ENCODE measurements at places on chromosomes 12 and 14.

GRCh38 chr14:25411781-25412757 is 362.1 kb upstream of the STXBP6 start:
- no peak for DNase-seq

DNA sequence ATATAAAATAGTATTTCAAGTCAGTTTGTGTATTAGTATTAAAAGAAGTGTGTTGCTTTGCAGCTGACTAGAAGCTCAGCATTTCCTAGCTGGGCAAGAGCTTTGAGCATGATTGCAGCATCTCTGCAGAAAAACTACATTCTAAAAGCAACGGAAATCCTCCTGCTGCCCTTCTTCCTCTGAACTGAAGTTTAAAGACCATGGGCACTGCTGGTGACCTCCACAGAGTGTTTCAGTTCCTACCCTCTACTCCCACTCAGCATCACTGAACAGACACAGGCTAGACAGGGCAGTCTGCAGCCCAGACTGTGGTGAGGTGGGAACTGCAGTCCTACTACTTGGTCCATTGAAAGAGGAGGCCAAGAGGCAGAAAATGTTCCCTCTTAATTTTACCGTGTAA is 59.0 kb downstream of the FAR2 start:
- DNase-seq, result peak; percentile 93

DNA sequence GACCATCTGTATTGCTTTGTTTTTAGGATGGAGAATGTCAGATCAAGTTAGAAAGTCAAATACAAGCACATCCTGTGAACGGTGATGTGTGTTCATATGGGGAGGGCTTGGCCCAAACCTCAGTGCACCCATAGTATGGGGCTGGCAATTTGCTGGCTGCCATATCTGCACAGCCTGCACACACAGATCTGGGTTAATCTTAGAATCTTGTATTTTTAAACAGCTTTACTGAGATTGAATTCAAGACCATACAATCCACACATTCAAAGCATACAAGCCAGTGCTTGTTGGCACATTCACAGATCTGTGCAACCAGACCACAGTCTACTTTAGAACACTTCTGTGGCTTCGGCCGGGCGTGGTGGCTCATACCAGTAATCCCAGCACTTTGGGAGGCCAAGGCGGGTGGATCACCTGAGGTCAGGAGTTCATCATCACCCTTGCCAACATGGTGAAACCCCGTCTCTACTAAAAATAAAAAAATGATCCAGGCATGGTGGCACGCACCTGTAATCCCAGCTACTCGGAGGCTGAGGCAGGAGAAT is 90.4 kb downstream of the CCDC92 start:
- DNase-seq, result no peak

- DNase-seq, result peak; percentile 52
Measured at GRCh38 chr12:109775172-109775881, 57.9 kb downstream of the TRPV4 start.

DNA sequence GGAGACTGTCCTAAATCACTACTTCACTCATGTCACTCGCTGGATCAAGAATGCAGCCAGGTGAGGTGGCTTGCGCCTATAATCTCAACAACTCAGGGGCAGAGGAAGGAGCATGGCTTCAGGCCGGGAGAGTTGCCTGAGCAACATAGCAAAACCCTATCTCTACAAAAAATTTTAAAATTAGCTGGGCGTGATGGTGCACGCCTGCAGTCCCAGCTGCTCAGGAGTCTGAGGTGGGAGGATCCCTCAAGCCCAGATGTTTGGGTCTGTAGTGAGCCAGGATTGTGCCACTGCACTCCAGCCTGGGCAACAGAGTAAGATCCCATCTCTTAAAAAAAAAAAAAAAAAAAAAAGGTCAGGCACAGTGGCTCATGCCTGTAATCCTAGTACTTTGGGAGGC is 5.9 kb downstream of the SMAGP start:
- DNase-seq, result no peak

- no peak for DNase-seq
Measured at GRCh38 chr14:95623195-95623594, 63.0 kb upstream of the TCL1B start.

- no peak for DNase-seq
Measured at GRCh38 chr12:33253178-33253577, 186.4 kb downstream of the SYT10 start.

DNA sequence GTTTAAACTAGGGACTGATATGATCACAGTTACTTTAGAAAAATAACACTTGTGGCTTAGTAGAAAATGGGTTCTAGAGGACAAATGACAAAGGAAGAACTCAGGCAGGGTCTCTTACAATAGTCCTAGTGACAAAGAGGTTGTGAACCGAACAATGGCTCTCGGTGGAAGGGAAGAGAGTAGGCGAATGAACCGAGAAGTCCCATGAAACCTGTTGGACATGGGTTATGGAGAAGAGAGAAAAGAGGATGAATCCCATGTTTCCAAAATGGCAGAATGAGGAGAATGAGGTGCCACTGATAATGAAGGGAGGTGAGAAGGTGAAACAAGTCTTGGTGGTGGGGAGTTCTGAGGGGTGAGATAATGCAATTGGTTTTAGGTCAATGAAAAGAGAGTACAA is 94.1 kb downstream of the PPM1H start:
- no peak for DNase-seq

GRCh38 chr12:31323391-31324115 is 2.4 kb downstream of the SINHCAF start:
- DNase-seq, result peak; percentile 55

DNA sequence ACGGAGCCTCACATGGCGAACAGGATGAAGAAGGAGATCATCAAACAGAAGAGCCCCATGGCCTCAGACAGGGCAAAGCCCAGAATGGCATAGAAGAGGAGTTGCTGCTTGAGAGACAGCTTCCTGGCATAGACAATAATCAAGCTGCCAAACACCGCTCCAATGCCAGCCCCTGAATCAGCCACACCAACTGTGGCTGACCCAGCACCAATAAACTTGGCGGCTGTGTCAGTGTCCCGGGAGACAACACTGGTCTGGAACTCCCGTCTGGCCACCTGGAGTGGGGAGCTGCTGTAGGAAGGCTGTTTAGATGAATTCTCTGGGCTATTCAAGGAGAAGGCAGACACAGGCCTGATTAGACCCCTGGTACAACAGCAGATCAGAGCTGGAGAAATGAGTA is 100.1 kb downstream of the HEATR5A start:
- DNase-seq, result no peak

DNA sequence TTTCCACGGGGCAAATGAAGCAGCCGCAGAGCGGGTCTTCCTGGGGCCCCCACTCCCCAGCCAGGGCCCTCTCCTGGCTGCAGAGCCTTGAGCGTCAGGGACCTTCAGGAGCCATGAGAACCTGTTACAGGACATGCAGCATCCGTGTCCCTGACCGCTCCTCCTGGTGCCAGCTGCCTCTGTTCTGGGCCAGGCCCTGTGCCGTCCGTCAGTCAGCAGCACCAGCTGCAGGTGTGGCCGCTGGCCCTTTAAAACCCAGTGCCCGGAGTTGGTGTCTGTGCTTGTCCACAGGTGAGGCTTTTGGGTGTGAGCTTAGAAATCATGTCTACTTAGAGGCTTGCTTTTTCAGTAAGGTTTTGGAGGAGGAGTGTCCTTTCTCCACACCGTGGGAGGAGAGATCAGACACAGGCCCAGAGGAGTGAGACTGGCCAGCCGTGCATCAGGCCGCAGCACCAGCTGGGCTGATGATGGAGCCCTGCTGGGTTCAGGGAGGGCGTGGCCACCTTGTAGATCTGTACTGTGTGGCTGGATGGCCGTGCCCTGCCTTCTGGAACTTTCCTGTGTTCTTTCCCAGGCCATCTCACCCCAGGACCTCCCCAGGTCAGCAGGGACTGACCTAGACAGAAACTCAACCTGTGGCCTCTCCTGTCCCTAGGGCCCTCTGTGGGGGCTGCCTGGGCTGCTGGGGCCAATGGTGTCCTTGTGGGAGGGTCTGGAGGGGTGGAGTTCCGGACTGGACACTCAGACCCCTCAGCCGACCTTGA is 27.1 kb downstream of the AACS start:
- DNase-seq, result no peak

DNA sequence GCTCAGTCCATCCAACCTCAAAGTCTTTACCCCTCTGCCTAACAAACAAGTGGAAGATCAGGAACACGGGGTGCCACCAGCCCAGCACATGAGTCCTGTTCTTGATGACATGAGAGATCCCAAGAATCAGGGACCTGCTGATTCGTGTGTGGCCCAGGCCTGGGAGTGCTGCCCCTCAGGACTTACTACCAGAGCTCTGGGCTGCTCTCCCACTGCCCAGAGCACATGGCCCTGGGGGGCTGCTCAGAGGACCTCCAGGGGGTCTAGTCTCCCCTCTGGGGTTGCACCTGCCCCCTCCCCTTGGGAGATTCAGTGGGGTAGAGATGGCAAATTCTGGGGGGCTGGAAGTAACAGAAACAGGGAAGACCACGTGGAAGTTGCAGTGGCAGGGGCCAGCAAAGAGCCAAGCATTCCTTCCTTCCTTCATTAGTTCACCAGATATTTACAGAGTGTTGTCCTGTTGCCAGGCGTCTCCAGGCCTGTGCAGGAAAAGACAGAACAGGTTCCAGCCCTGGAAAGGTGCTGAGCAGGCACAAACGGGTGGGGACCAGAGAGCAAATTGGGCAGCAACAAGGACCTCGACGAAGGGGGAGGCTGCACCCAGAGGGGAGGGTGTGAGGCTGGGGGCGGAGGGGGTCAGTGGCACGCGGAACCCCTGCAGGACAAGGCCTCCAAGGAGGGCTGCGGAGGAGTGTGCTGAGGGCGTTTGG is 45.1 kb upstream of the MEG3 start:
- DNase-seq, result no peak

DNA sequence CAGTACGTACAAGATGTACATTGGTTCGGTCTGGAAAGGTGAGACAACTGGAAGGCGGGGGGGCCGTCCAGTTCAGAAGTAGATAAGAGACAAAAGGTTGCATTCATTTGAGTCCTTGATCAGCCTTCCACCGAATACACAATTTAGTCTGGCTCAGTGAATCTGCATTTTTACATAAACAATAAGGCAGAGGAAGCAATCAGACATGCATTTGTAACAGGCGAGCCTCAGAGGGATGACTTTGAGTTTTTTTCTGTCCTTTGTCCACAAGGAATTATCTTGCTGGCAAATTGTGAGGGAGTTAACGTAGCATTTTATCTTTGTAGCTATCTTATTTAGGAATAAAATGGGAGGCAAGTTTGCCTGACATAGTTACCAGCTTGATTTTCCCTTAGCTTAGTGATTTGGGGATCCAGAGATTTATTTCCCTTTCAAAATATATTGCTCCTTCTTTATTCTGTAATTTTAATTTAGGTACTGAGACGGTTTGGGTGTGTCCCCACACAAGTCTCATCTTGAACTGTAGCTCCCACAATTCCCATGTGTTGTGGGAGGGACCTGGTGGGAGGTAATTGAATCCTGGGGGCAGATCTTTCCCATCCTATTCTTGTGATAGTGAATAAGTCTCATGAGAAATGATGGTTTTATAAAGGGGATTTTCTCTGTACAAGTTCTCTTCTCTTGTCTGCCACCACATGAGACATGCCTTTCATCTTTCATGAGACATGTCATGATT is 59.4 kb downstream of the TESPA1 start:
- DNase-seq, result no peak

DNA sequence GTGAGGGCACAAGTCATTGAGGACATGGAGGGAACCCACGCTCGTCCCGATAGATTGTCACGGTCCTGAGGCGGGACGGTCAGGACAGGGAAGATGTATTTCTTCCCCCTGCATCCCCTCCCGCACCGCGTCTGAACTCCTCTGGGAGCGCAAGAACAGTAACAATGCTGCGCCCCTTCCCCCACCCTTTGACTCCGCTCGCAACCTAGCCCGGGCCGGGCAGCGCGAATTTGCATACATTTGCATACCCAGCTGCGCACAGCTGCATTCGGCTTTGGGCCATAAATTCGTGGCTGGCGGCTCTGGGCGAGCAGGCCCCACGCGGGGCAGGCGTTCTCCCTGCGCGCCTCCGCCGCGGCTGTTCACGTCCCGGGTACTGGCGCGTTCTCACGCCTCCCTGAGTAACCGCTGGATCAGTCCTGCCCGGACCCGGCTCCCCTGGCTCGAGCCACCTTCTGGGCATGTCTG is 29.0 kb upstream of the SMUG1 start:
- DNase-seq, result peak; percentile 12

DNA sequence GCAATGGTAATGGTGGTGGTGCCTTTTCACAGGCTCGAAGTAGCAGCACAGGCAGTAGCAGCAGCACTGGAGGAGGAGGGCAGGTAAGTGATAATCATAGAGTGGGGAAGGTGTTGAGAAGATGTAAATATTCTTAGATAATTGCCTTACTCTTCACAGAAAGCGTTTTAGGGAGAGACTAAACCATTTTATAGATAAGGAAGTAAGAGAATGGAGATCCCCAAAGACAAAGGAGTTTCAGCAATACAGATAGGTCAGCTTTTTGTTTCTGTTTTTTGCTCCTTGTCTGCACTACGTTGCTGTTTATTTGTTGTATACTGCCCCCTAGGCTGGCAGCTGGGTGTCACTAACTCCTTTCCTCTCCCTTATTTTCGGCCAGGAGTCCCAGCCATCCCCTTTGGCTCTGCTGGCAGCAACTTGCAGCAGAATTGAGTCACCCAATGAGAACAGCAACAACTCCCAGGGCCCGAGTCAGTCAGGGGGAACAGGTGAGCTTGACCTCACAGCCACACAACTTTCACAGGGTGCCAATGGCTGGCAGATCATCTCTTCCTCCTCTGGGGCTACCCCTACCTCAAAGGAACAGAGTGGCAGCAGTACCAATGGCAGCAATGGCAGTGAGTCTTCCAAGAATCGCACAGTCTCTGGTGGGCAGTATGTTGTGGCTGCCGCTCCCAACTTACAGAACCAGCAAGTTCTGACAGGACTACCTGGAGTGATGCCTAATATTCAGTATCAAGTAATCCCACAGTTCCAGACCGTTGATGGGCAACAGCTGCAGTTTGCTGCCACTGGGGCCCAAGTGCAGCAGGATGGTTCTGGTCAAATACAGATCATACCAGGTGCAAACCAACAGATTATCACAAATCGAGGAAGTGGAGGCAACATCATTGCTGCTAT is 2.0 kb downstream of the SP1 start:
- DNase-seq, result peak; percentile 58
